ENCODE measurements at places on chromosomes 7 and 10.

DNA sequence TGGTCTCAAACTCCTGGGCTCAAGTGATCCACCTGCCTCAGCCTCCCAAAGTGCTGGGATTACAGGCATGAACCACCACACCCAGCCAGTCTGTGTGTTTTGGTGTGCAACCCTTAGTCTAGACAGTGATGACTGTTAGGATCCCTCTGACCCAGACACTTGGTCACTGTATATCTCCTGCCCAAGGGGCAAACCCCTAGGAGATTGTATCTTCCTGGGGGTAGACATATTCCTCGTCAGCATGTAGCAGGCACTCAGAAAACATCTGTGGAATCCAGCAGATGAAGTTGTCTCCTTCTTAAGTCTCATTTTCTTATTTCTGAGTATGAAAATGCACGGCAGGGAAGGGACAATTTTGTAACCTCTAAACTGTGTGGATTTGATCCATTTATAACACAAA, 292.5 kb downstream of the GFRA1 start:
- DNase-seq = no peak

DNA sequence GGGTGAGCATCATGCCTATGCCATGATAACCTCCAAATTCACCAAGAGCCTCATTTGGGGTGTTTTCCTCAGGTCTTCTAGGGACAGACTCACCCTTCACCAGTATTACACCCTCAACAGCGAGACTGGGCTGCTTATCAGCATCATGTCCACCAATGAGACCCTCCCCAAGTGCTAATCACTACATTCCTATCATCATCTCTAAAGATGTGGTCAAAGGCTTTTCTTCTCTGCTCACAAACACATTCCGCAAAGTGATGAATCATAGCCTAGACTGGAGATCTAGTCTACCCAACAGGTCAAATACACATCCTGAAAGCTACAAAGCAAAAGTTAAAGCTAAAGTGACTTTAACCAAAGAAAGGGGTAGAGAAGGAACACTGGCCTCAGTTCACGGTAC, 75.3 kb upstream of the C7orf33 start:
- DNase-seq = no peak

DNA sequence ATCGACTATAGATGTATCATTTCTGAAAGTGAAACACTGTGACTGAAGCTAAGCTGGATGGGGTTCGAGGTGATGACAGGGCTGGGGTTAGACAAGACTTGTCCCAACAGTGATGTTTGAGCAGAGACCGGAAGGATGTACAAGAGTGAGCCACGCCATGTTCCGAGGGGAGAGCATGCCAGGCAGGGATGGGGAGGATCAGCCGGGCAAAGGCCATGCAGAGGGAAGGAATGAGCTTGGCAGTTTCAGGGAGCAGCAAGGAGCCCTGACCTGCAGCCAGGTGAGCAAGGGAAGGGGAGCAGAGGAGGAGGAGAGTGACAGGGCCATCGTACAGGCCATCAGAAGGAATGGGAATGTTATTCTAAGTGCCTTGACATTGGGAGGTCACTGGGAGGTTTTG, 114.9 kb upstream of the GPR26 start:
- no peak for DNase-seq

DNA sequence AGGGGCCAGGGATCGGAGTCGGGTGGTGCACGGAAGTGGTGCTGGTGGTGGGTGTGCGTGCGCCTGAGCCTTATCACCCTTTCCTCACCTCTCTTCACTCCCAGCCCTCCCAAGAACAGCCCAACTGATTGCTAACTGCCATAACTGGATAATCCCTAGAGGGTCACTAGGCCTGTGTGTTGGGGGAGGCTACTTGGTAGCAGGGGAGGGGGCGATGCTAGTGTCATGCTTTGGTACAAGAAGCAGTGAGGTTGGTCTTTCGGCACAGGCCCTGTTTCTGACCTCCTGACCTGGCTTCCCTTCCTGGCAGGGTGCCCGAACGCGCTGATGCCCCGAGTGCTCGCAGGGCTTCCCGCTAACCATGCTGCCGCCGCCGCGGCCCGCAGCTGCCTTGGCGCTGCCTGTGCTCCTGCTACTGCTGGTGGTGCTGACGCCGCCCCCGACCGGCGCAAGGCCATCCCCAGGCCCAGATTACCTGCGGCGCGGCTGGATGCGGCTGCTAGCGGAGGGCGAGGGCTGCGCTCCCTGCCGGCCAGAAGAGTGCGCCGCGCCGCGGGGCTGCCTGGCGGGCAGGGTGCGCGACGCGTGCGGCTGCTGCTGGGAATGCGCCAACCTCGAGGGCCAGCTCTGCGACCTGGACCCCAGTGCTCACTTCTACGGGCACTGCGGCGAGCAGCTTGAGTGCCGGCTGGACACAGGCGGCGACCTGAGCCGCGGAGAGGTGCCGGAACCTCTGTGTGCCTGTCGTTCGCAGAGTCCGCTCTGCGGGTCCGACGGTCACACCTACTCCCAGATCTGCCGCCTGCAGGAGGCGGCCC, 652 bp downstream of the KAZALD1 start:
- no peak for DNase-seq

DNA sequence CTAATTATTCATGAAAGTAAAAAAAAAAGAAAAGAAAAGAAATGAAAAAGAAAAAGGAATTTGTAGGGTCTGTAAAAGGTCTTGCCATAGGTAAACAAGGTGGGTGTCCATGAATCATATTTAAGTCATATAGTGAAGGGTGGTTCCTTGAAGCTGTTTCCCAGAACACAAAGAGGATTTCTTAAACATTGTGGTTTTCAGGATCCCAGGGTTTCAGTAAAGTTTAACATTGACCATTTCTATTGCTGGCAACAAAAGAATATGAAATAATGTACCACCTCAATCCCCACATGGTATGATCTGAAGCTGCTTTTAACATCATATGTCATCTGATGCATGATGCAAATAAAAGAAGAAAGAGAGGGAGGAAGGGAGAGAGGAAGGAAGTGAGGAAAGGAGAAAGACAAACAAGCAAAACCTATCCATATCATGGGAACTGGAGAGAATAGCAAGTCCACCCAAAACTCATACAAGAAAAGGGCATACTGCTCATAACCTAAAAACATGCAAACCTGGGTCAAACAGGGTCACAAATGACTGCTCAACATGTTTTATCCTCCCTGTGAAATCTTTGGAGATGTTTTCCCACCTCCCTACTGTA, 663.5 kb downstream of the SORCS1 start:
- no peak for DNase-seq

DNA sequence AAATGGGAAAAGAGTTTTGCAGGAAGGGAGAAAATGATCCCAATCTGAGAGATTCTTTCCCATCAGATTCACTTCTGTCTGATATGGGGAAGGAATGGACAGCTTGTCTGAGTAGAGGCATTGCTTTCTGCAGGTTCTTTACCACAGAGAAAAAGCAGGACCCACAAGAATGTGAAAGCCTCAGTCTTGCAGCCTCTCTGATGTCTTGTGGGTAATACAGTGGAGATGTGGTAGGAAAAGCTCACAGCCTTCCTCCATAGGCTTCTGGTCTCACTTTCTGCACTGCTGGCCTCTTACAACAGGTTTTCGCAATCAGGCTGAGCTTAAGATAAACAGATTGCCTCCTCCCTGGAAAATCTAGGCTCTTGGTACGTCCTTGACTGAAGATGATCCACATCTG, 551 bp downstream of the IFIT1 start:
- DNase-seq = no peak

- no peak for DNase-seq
These were observed 70.0 kb downstream of the AFAP1L2 start for GRCh38 chr10:114334301-114334700.

DNA sequence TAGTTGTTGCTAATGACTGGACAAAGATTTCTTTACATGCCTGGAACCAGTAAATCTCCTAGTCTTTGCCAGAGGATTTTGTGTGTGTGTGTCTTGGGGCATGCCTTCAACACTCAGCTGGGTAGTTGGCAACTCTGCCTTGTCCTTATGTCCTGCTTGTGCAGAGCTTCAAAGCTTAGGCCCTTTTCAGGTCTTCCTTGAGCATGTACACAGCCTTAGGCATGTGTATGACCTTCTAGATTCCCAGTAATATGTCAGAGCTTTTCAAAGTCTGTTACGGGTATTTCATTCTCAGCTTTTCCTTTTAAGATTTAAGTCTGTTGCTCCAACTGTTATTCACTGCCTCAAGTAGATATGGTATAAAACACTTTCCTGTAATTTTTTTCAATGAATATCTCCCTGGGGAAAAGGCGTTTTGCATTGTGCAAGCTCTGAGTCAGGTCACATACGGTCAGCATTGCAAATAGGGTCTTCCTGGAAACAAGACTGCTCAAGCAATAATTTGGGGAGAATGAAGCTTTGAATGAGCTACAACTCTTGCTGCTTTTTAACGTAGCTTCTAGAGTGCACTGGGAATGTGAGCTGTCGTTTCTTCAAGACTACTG, 25.5 kb downstream of the SHOC2 start:
- no peak for DNase-seq

DNA sequence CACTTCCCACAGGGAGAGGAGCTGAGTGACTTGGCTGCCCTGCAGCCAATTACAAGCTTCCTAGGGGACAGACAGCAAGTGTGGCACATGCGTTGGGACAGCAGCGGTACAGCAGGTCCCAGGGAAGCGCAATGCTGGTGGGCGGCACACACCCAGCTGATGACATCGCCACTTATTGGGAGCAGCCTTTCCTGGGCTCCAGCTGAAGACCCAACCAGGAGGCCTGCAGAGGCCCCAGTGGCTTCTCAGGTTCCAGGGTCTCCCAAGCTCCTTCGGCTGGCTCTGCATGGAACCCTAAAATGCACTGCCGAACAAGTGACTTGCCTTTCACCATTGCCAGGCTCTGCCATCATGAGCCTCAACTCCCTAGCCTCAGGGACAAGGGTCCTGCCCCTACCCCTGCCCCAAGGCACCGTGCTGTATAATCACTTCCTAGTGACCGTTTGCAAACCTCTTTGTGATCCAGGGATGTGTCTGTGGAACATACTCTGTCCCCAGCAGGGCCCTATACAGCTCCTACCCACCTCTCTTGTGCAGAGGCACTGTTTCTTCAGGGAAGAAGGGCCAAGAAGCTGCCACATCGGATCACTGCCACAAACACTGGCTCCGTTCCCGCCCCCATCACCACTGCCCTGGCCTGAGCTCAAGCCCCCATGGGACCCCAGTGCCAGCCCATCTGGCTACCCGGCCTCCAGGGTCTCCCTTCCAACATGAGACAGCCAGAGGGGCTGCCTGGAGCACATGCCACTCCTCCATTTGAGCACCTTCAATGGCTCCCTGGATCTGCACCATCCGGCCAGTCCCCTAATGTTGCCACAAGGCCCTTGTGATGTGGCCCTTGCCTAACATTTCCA, 19.3 kb upstream of the SLIT1 start:
- no peak for DNase-seq

- DNase-seq = no peak
These were observed 52.6 kb upstream of the GDF10 start for GRCh38 chr10:47247148-47248059.

DNA sequence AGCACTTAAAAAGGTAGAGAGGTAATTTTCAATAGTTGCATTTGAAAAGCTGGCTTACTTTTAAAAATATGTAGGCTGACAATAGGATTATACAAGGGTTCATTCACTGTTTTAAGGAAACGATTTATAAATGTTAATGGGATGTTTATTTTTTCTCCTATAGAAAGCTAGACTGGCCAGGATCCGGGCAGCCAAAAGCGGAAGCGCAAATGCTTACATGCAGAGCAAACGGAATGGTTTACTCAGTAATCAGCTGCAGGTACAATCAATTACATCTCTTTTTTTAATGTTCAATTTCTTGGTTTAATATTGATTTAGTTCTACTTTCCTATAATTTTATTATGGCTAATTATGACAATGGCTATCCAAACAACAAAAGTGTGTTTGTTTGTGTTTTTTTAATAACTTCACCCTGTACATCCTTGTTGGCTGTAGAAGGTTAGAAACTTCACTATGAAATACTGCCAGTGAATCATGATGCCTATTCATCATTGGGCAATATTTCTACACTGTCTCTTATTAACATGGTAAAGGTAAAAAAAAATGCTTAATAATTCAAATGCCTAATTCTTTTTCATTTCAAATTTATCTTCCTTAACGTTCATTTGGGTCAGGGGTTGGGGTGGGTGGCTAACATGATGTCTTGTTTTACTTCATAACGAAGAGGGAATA, 116.4 kb downstream of the TSPAN12 start:
- no peak for DNase-seq

DNA sequence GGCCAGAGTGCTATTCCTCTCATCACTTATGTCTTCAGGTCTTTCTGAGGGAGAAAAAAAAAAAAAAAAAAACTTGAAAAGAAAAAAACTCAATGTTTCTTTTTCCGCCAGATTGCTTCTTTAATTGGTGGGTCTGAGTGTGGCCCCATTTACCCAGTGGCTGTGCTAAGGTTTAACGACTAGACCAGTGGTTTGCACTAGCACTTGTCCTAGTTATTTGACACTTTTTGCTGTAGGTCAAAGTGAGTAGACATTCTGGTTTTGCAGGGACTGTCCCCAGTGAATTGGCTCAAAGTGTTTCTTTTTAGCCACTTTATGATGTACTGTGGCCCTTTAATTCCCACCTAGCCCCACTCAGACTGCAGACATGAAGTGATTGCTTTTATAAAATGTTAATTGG, 273.3 kb downstream of the PTEN start:
- no peak for DNase-seq

- no peak for DNase-seq
These were observed 1.0 kb downstream of the PFKP start for GRCh38 chr10:3068201-3068967.

DNA sequence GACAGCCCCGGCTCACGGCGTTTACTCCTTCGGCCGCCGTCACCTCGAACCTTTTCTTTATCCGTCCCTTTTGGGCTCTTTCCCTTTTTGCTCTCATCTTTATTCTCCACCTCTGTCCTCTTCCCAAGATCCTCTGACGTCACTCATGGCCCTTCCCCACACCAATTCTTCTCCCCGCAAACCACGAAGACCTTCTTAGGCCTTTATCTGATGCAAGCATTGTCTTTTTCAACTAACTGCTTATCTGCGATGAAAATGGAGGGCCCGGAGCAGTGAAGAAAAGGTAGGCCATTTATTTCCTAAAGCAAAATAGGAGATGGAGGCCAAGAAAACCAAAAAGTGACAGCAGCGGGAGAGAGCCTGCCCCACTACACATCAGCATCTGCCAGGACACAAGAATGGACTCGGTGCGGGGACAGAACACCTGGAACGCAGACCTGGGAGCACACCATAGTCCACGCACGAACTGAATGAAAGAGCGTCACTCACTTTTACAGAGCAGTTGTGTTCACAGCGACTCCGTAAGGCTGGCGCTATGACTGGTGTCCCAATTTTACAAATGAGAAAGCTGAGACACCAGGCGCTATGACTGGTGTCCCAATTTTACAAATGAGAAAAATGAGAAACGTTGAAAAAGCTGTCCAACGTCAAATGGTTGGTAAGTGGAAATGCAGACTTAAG, 45.3 kb downstream of the ZNF777 start:
- no peak for DNase-seq

All from D721Med (cell line).